ENCODE measurements at places on chromosomes 11 and 22.

GRCh38 chr22:32917577-32918354, 116.3 kb downstream of the TIMP3 start:
- DNase-seq = no peak

DNA sequence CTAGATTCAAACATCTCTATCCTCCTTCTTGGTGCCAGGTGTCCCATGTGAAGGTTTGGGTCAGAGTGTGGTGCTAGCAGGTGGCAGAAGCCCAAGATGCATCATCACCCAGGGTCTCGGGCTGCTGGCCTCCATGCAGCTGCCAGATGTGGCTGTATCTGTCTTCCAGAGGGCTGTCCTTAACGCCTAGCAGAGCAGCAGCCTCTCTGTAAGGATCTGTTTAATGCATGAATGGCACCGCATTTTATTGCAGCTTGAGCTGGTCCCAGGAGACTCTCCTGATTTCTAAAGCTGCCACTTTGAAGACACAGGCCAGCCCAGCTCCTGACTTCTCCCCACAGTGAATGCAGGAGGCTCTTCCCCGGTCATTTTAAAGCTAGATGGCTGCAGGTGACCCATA, 26.3 kb downstream of the SLC1A2 start:
- DNase-seq = no peak

DNA sequence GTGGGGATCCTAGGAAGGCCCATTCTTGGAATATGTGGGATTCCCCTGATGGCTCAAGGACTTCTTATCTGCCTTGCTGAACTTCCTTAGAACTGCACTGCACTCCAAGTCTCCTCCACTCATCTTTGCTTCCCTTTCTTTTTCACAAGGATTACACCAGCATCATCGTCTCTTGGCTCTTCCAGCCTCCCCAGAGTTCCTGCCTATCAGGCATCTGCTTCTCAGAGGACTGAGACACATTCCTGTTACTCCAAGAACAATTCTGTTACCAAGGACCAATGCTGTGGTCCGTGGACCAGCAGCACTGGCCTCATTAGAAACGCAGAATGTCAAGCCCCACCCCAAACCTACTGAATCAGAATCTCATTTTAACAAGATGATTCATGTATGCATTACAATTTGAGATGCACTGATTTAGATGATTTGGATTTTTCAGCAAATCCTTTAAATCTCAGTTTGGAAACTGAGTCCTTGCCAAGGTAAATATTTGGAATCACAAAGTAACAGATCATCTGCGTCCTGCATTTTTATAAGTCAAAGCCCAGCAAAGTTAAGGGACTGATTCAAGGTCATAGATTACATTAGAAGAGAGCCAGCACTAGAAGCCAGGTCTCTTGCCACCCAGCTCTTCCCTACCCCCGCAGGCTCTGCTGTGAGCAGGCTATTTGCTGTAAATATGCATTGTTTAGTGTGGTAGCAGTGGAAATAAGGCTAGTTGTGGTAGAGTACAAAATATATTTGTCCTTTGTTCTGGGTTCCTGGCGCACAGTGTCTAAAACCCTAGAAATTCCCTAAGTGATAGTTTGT, 110.9 kb downstream of the SWAP70 start:
- no peak for DNase-seq

DNA sequence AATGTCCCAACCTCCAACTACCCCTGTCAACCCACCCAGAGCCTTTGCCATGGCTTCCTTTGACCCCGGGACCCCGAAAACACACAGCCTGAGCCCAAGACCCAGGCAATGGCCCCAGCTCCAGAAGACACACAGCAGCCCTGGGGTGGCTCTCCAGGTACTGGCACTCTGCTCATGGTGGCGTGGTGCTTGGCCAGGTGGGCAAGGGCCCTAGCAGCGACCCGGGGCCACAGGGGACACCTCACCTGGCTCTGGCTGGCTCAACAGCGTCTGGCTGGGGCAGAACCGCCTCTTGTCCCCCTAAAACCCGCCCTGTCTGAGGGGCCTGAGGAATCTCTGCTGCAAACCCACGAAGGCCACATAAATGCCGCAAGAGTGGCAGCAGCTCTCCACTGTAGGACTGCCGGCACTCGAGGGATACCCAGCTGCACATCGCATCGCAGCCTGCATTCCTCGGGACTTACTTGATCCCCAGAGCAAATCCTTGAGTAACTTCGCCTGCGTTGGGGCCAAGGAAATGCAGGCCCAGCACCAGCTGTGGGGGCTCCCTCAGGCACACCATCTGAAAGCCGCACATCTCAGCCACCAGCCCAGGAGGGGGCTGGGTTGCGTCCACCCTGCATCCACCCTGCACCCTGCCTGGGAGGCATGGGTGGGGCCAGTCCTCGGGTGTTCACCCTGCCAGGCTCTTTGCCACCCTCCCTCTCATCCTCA, 23.1 kb upstream of the GNB1L start:
- peak; percentile 71 for DNase-seq

DNA sequence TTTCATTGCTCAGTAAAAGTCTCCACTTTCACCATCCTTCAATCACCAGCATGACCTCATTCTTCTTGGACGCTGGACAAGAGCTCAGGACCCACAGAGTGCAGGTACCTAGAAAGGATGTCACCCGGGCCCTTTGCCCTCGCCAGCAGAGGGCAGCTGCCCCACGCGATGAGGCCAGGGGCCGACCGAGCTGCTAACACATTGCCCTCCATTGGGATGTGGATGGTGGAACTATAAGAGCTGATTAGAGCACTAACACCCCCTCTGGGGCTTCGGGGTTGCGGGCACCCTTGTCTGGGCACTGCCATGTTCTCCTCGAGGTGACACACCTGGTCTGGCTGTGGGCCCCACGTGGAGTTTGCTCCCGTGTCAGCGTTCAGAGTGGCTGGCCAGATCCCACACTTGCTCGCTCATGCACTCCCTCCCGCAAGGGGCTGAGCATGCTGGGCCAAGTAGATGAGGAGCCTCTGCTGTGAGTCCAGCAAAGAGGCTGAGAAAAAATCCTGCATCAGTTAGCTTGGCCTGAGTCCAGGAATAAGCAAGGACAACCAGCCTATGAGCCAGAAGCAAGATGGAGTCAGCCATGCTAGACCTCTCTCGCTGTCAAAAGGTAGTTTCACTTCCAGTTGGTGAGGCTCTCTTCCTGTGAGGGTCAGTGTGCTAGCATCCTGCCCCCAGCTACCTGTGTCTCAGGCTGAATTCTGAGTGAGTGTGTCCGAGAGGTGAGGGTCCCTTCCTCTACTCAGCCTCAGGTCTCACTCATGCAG, 9.8 kb downstream of the KRTAP5-6 start:
- no peak for DNase-seq

- no peak for DNase-seq
Measured at GRCh38 chr22:31692186-31692886, 30.3 kb upstream of the PISD start.

DNA sequence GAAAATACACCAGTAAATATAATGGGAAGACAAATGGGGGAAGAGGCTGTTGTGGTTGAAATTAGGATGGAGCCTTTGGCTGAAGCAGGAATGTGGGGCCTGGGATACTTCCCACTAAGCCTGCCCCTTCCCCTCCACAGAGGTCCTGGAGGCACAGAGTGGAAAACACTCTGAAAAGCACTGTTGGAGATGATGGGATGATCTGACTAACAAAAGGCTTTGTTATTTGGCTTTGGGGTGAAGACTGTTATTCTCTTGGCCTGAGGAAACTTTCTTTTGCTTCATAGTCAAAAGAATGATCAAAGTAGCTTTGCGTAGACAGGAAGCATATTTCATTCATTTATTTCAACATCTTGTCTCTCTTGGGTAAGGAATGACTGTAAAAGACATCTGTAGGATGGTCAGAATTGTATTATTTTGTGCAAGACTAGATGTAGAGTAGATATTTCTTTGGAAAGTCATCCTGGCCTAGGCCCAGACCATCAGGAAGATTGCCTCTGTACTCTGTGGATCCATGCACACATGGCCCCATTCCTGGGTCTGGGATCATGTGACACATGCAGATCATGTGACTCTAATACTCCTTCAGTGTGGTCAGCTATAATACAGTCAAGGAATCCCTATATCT, 111.4 kb downstream of the SPON1 start:
- DNase-seq = no peak

DNA sequence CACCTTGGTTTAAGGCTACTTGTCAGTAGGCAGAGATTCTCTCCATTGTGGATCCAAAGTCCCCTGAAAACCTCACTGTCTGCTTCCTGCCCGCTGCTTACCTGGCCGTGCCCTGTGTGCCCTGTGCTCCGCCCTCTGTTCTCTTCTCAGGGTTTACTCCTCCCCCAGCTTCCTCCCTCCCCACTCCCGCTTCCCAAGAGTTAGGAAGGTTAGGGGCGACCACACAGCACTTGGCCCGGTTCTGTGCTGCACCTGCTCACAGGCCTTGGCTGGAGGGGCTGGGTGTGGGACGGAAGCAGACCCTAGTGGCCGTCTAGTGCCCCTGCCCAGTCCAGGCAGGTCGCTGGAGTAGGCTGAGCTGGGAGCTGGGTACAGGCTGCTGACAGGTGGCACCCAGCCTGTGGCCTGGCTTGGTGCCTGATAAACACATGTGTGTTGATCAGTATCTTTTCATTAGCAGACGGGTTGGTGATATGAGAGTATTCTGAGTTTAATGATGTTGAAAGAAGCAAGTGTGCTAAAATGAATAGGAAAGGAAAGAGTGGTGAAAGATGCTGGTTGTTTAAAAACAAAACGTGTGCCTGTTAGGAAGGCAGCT, 40.5 kb downstream of the GRAMD4 start:
- no peak for DNase-seq

DNA sequence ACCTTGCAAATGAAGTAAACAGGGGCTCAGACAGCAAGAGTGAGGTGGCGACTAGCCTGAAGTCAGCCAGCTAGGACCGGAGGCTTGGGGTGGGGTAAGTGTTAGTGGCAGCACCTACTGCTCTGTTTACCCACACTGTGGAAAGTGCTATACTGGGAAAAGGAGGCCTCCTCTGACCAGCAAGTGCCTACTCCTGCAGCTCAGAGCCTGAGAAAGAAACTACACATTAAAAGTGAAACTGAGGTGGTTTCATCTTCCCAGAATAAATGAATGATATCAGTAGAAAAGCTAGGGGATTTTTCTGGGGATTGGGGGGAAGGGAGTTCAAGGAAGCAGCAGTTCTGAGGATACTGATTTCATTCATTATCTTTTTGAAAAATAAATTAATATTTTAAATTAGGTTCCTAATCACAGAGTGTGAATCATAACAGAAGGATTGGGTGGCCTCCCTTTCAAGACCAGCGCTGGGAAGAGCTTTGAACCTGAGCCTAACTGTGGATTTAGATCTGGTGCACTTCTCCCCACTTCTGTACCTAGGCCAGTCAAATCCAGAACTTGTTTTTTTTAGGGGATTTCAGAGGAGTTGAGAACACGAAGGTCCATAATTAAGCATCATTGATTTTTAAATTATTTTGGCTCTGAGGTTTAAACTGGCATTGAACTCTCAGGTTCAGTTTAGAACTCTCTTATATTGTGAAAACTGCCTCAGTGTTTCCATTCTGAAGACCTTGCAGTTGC, 48.1 kb upstream of the GRAMD1B start:
- no peak for DNase-seq

DNA sequence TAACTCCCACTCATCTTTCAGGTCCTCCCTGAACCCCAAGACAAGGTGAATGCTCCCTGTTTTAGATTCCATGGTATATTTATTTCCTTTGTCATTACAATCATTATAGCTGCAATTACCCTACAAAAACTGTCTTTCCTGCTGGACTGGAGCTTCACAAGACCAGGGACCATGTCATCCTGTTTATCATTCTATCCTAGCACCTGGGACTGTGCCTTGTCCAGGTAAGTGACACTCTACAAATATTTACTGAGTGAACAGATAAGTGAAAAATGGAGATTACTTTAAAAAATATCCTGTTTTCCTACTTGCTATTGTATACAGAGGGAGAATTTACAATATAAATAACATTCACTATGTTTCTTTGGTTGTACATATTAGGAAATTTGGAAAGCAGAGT, 22.5 kb upstream of the ELF5 start:
- no peak for DNase-seq

DNA sequence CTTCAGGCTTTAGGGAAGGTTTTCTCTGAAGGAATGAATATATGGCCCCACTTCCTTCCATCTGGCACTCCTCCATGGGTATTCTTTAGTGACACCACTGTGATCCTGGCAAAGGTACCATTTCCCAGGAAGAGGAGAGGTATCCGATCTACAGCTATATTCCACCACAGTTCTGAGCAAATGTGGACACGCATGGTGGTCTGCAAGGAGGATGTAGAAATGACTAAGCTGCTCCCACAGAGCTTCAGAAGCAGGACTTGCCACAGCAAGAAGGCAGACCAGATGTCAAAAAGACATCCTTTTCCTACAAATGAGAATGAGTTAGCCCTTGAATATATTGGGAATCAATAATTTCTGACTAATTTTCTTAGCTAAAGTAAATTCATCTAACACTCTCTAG, 45.5 kb downstream of the ARFGAP2 start:
- no peak for DNase-seq

DNA sequence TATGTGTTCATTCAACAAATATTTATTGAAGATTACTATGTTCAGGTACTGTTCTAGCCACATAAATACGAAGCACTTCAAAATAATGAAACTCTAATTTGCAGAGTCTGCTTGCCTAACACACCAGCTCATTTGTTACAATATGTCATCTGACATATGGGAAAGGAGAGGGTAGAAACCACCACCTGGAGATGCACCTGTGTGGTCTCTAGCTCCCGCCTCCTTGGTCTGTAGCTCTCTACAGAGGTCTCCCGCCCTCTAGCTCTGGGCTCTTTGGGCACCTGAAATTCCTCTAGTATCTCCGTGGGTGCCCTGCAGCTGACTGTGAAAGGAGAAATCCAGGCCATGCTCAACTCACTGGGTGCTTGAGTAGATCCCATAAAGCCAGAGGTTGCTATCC, 51.4 kb upstream of the DBX1 start:
- no peak for DNase-seq

DNA sequence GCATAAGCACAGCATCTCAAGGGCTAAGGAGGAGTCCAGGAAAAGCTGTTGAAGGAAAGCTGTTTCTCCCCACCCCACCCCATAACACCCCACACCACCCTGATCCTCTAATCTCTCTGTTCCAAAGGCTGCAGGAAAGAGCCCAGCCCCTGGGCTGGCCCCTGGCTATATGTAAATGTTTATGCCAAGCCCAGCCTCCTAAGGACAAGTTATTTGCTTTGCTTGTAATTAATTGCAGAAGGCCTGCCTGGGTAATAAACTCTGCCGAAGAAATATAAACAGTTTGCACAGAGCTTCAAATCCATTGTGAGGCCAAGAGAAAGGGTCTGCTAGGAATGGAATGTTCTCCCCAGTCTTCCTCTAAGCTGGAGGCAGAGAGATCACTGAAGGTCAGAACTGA, 21.2 kb downstream of the ARRB1 start:
- no peak for DNase-seq

GRCh38 chr22:19579115-19579811, 55.1 kb upstream of the CLDN5 start:
- no peak for DNase-seq

DNA sequence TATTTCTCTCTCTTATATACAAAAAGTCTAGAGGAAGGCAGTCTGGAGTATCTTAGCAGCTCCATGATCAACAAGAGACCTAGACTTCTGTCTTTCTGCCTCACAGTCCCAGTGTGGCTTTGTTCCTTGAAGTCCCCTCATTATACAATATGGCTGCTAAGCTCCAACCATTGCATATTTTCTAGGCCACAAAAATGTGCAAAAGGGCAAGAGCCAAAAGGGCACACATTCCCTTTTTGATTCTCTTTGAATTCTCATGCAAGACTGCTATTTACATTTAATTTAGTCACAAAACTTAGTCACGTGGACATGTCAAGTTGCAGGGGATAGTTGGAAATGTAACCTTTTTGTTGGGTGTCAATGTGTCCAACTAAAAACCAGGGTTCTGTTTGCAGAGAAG, 64.2 kb upstream of the OLFML1 start:
- DNase-seq = no peak

- no peak for DNase-seq
Measured at GRCh38 chr11:3659595-3660515, 11.3 kb downstream of the CHRNA10 start.

GRCh38 chr11:19493446-19494213, 219.0 kb upstream of the NAV2 start:
- no peak for DNase-seq
